ENCODE measurements at places on chromosomes 7 and 10.

DNA sequence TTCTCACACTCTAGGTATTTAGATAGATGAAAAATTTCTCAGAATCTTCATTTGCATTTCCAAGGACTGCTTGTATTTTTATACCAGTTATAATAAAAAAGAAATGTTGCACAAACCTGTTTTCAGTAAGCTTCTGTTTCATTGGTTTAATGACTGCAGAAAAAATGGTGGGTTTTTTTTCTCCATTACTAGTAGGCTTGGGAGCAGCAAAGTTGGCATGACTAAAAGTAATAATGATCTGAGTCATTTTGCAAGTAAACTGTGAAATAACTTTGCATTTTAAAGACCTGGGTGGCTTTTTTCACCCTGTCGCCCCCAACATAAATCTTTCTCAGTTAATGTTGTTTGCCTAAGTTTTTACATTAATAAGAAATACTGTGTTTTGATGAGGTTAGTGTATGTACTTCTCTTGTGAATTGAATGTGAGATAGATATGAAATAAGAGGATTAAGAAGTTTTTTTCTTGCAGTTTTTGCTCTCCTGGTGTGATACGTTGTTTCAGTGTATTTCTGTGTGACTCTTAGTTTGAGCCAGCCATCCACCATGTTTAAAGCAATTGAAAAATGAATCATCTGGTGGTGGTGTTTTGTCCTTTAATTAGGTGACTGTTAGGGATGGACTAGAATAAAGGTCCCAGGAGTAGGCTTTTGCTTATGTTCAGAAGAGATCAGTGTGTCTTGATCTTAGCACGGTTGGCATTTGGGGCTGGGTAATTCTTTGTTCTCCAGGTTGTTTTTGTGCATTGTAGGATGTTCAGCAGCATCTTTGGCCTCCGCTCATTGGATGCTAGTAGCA lies 1.8 kb downstream of the GNAI1 start:
- peak; percentile 65 for DNase-seq

GRCh38 chr10:57973451-57973850 lies 294.2 kb downstream of the IPMK start:
- peak; percentile 52 for DNase-seq

DNA sequence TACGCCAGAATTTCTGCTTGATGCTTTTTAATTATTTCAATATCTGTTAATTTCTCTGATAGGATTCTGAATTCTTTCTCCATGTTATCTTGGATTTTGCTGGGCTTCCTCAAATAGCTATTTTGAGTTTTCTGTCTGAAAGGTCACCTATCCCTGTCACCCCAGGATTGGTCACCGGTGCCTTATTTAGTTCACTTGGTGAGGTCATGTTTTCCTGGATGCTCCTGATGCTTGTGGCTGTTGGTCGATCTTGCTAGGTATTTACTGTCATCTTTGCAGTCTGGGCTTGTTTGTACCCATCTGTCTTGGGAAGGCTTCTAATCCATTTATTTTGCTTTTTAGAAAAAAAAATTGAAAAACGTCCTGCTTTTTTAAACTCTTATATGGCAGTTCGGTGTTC lies 11.2 kb upstream of the PRKAR1B start:
- DNase-seq, result no peak

- DNase-seq, result no peak
Measured at GRCh38 chr7:69367780-69368179, 230.5 kb upstream of the AUTS2 start.

- DNase-seq, result no peak
Measured at GRCh38 chr10:50421026-50421719, 169.9 kb upstream of the ASAH2 start.

DNA sequence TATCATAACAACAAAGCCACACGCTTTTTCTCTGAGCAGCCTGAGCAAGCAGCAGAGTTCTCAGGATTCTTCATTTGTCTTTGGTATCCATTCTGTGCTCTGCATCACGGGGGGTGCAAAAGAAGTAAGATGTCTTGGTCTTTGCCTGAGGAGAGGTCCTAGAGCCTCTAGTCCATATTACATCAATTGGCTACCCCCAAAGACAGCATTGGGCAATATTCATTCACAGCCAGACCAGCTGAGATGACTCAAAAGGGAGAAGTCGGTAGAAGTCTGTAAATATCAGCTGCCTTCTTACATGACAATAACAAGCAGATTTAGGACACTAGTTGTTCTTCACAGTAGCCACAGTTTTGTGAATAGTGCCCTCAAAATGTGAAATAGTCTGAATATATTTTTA lies 66.6 kb downstream of the FZD1 start:
- no peak for DNase-seq

- no peak for DNase-seq
Measured at GRCh38 chr10:86363833-86364490, 2.6 kb downstream of the GRID1 start.

Data from astrocyte of the spinal cord (primary cell).